IMR-90 (cell line): ENCODE measurements at places on chromosomes 16 and 17.

- no peak for DNase-seq
Observed at GRCh38 chr16:23979441-23979840, 143.7 kb downstream of the PRKCB start.

GRCh38 chr17:10243883-10244844 is 45.8 kb upstream of the GAS7 start:
- DNase-seq = peak; percentile 35

- peak; percentile 41 for DNase-seq
Observed at GRCh38 chr16:86886651-86887050, 308.3 kb downstream of the FOXL1 start.

DNA sequence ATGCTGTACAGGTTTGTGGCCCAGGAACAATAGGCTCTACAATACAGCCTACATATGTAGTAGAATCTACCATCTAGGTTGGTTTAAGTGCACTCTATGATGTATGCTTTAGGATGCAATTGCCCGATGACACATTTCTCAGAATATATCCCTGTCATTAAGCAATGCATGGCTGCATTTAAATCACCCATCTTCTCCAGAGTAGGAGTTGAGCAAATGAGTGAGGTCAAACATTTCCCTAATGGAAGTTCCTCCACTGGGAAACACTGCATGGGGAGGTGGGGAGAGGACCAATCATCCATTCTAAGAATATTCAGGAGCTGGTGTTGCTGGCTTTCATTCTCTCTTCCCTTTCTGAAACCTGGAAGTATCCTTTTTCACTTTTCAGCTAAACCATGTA is 2.0 kb upstream of the PCTP start:
- DNase-seq = no peak

DNA sequence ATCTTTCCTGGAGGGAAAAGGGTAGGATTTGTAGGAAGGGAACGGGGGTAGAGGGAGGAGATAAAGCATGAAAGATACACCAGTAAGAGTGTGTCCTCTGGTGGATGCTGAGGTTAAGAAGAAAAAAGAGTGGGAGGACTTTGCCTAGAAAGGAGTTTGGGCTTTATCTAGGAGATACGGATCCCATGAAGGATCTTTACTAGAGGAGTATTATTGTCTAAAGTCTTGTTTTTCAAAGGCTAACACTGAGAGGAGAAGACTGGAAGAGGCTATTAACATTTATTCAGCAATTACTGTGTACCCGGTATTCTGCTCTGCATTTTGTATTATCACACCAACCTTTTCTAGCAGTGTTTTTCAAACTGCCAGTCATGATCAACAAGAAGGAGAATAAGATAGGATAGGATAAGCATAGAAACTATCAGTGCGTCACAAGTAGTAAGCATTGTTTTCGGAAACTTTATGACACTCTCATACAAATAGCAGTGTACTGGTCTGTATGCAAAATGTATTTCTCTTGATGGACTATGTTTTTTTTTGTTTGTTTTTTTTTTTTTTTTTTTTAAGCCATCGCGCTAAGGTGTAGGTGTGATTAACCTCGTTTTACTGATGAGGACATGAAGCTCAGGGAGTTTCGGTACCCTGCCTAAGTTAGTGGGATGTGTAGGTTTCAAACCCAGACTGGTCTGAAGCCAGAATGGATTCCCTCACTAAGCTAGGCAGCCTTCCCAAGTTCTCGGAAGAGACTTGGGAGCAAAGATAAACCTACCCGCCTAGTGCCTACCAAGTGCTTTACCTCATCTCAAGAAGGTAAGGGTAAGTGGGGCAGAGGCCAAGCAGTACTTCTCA is 1.3 kb upstream of the SP2 start:
- no peak for DNase-seq

DNA sequence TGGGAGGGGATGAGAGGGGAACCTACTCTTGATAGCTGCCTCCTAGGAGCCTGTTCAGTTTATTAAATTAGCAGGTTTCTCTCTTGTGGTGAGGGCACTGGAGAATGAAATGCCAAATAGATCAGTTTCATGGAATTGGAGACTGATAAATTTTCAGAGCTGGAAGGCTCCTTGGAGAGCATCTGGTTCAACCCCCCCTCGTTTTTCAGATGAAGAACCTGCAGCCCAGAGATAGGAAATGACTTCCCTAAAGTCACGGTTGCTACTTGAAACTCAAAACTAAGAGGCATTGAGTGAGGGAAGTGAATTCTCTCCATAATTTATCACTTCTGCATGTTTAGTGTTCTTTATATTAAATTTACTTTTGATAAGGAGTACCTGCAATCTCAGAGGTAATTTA is 366.0 kb upstream of the CCL2 start:
- DNase-seq = no peak

- DNase-seq = no peak
Observed at GRCh38 chr16:84323606-84324005, 28.9 kb downstream of the WFDC1 start.

DNA sequence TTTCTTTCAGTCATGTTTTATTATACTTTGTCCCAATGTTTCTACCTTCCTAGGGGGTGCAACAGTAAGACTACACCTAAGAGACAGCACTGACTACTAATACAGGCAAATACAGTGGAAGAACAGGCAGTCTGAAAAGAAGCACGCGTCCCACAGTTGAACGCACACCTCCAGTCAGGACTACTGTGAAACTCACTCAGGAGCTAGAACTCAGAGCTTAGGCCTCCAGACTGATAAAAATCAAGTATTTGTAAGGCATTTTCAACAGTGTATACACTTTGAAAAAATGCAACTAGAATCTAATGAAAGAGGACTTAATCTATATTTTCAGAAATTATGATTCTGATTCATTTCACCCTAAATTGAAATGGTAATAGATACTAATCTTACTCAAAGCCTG is 14.4 kb downstream of the ITFG1 start:
- no peak for DNase-seq

GRCh38 chr17:63082273-63082861 is 116.3 kb downstream of the TANC2 start:
- peak; percentile 58 for DNase-seq

GRCh38 chr17:47324224-47325020 is 667 bp downstream of the EFCAB13 start:
- peak; percentile 48 for DNase-seq

GRCh38 chr17:50476545-50477315 is 1.9 kb upstream of the RSAD1 start:
- no peak for DNase-seq

GRCh38 chr17:57889892-57890856 is 40.3 kb upstream of the MRPS23 start:
- peak; percentile 86 for DNase-seq

- no peak for DNase-seq
Observed at GRCh38 chr16:85940214-85940613, 41.3 kb downstream of the IRF8 start.

DNA sequence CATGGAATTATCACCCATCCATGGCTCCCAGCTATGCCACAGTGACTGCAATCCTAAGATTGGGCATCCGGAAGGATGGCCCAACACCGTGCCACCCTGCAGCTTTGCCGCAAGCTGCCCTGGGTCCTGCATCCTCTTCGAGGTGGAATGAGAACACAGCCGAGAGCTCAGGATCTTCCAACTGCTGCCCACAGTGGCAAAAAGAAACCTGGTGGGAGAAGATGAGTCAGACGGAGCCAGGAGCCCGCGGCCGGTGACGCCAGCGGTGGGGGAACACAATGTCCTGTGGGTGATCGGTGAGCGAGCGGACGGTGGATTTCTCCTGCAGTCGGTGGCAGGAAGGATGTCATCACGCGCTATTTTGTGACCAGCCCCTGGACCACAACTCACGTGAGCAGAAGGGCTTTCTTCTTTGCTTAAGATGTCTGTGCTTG is 20.1 kb downstream of the CD7 start:
- no peak for DNase-seq

GRCh38 chr16:77705351-77705750 is 17.0 kb upstream of the NUDT7 start:
- no peak for DNase-seq

DNA sequence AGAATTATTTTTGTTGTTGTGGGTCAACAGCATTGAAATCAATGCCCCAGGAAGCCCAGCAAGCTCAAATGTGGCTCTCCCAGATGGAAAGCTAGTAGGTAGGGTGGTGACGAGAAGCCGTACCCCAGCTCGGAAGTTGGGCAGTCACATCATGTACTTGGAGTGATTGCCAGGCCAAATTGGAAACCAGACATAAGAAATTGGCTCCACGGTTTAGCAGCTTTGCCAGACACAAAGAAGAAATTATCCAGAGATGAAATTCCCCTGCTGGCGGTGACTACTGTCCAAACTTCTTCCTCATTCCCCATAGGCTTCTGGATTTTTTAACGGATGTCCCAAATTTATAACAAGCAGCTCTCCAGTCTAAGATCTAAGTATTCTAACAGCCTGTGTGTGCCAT is 95.9 kb downstream of the OR1D5 start:
- DNase-seq = no peak

DNA sequence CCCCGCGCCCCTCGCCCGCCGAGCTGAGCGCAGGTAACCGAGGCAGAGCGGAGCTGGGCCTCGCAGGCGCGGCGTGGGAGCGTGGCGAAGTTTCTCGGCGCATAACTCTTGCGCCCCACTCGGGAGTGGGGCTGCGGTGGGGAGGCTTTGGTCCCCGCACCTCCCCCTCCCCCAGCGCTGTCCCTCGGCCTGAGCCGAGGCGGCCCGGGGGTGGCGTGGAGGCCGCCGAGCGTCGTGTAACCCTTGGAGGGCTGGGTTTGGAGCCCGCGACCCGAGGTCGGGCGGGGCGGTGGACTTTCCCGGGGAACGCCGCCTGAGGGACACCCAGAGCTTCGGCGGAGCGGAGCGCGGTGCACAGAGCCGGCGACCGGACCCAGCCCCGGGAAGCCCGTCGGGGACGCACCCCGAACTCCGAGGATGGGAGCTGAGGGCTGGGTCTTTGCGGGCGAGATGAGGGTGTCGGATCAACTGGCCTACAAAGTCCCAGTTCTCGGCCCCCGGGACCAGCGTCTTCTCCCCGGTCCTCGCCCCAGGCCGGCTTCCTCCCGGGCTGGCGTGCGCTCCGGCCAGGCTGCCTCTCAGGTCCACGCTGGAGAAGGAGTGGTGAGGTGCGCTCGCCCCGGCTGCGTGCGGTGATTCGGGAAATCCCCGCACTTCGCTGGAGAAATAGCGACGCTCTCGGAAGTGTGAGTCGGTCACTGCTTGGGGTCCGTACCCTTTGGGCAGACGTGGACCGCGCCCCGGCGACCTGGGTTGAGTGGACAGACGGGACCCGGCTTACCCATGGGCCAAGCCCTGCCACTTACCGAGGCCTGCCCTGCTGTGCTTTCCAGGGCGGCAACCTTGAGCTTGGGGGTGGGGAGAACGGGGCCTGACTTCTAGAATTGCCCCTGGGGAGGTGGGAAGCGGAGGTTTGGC is 168.4 kb downstream of the RAB11FIP4 start:
- DNase-seq = no peak

GRCh38 chr17:1042486-1042885 is 45.6 kb downstream of the TIMM22 start:
- DNase-seq = no peak

DNA sequence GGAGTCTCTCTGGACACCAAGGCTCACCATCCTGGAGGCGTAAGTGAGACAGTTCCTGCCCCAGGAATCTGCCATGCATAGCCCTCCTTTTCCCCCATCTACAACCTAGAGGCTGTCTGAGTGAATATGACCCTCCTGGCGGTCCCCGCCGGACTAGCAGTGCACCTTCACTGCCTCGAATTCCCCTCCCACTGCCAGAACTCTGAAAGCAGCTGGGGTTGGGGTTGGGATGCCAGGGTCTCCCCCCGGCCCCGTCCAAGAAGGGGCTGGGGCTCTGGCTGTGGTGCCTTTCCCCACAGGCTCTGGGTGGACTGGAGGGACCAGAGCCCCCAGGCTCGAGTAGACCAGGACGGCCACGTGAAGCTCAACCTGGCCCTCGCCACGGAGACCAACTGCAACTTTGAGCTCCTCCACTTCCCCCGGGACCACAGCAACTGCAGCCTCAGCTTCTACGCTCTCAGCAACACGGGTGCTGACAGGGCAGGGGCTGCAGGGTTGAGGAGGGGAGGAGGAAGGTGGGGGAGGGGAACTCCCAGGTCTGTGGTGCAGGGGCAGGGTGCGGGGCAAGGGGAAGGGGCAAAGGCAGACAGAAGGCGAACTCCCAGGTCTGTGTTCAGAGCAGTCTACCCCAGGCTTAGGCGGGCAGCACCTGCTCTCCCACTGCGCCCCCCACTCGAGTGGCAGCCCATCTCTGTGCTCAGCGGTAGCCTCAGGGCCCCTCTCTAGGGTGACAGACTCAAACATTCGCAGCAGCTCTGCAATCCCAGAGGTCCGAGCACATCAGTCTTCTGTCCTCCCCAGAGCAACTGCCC is 1.2 kb downstream of the ZACN start:
- no peak for DNase-seq

GRCh38 chr16:49523435-49524159 is 150.0 kb downstream of the C16orf78 start:
- DNase-seq = no peak

- DNase-seq = no peak
Observed at GRCh38 chr16:28098959-28099945, 35.7 kb upstream of the GSG1L start.

- DNase-seq = no peak
Observed at GRCh38 chr17:50790618-50791017, 23.3 kb upstream of the ANKRD40CL start.
